Activated CD4-positive, alpha-beta T cell treated with anti-CD3 and anti-CD28 coated beads, Interleukin-2, amount 50 U/mL, for 1 hour (primary cell): ENCODE measurements at places on chromosomes 5 and 9.

- DNase-seq: no peak
Measured at GRCh38 chr5:179439181-179439985, 94.1 kb upstream of the ADAMTS2 start.

- no peak for DNase-seq
Measured at GRCh38 chr9:124359426-124359825, 55.8 kb downstream of the PSMB7 start.

GRCh38 chr5:355379-355935 is 33.9 kb downstream of the AHRR start:
- DNase-seq: no peak

DNA sequence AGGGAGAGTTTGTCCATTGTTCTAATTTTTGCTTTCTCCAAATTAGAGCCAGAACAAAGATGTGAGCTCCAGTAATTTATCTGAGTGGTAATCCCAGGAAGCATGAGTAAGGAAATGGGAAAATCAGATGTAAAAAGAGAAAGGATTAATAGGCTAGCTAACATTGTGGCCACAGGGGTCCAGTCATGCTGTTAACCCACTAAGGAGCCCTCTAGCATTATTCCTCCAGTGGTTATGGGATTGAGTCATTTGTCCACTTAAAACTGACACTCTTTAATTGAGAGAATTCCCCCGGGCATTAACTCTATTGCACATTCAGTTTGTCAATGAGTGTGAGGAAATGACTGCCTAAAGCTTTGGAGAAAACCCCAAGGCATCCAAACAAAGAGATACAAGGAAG is 700.3 kb upstream of the TYRP1 start:
- DNase-seq: no peak

GRCh38 chr5:73450672-73451223 is 2.2 kb upstream of the FOXD1 start:
- DNase-seq: no peak

DNA sequence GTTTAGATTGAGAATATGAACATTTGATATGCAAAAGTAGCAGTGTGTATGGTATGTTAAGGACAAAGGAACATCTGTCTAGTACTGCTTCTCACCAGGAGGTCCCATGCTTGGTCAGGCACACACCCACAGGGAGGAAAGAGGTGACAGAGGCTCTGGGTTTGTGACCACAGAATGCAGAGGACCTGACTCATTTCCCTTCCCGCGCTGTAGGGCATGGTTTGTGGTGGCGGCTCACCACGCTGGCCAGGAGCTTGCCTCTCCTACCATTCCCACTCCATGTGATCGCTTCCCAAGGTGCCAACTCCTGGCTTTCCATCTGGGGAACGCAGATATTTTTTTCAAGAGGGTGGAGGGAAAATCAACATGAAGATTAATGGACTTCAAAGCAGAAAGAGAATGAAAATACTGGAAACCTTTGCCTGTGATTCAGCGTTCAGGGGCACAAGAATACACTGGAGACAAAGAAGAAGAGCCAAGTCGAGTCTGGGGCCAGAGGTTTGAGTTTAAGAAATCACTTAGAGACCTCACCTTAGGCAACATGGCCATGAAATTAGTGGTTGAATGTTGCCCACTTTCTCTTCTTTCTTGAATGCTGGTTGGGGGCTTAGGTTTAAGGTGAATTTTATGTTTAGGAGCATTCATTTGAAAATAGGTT is 477.8 kb downstream of the CCDC171 start:
- DNase-seq: no peak

DNA sequence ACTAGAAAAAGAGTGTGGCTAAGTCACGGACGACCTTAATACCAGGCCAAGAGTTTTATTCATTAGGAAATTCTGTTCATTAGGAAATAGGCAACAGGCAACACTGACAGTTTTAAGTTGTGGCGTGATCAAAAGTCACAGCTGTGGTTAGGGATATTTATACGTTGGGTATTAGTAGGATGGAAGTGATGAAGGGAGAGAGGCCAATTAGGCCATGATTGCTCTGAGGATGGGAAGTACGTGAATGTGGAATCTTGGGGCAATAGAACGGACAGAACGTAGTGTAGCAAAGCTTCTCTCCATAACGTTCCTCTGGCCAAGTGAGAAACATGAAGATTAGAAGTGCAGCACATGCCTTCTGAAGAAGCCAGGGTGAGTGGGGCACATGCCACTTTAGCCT is 290.1 kb upstream of the ZNF608 start:
- no peak for DNase-seq

DNA sequence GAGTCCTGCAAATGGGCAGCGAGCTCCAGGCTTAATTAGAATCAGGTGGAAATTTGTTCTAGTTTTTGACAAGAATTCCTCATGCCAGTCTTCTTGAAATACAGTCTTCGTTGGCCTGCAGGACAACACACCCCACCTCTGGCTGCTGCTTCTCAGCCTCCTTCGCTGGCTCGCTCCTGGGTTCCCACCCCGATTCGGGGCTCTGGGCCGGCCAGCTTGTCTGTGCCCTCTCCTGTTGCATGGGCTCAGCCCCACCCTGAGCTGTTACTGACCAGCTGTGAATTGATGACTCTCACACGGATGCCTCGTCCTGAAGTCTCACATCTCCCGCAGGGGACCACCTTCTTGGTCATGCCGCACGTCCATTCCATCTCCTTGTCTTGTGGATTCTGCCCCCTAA is 21.0 kb downstream of the PSD2 start:
- no peak for DNase-seq

GRCh38 chr9:69357821-69358220 is 32.8 kb downstream of the ENTREP1 start:
- DNase-seq: no peak

DNA sequence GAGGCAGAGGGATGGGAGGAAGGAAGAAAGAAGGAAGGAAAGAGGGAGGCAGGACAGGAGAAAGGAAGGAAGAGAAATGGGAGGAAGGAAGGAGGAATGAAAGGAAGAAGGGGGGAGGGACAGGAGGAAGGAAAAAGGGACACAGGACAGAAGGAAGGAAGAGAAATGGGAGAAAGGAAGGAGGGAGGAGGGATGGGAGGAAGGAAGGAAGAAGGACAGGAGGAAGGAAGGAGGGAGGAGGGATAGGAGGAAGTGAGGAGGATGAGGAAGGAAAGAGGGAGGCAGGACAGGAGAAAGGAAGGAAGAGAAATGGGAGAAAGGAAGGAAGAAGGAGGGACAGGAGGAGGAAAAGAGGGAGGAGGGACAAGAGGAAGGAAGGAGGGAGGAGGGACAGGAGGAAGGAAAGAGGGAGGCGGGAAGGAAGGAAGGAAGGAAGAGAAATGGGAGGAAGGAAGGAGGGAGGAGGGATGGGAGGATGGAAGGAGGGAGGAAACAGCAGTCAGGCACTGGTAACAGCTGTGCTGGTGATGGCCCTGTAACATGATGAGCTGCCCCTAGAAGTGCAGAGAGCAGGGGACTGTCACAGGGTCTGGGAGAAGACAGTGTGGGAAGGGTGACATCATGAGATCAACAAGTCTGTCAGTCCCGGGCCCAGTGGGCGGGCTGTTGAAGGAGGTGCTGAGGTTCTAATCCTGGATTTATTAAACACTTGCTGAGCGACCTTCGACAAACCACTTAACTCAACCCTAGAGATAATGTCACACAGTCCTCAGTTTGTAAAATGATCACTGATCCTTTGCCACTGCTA is 10.7 kb upstream of the IRX1 start:
- no peak for DNase-seq

DNA sequence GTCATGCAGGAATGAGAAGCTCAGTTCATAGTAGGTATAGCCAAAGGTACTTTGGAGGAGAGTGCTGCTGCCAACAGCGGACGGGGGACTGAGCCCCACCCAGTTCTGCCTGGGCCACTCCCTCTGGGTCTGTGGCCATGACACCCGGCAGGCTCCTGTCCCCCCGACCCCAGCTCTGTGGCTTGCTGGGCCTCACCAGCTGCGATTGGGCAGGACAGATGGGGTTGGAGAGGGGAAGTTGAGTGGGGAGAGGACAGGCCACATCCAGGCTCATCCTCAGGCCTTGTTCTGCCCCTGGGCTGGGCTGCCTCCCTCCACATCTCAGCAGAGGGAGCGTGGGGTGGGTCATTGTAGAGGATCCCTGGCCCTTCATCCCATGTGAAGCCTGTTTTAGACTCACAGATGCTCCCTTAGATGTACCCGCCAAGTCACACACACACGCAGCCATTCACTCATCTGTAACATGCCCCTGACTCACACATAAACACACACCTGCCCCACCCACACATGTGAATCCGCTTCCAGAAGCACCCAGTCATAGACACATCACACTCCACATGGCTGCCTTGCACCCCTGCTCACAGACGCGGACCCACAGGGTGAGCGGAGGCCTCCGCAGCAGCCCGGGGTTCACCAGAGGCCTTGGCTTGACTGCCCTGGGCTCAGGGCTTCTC is 48.8 kb downstream of the NTNG2 start:
- DNase-seq: no peak

- no peak for DNase-seq
Measured at GRCh38 chr5:63053019-63053638, 474.5 kb downstream of the LRRC70 start.

DNA sequence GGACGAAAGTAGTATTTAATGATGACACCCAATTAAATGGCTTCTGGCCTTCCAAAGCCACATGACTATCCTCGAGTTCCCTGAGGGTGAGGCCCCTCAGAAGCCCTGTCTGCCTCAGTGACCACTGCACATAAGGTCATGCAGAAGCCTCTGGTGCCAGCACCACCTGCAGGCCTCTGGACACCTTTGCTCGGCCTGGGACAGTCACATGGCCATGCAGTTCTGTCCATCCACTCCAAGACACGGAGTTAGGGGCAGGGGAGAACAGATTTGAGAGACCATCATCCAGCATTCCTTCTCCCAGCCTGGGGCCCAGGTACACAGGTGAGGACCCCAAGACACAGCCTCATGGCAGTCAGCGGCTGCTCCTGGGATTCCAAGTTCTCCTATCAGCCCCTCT is 145.0 kb downstream of the ROR2 start:
- DNase-seq: no peak

DNA sequence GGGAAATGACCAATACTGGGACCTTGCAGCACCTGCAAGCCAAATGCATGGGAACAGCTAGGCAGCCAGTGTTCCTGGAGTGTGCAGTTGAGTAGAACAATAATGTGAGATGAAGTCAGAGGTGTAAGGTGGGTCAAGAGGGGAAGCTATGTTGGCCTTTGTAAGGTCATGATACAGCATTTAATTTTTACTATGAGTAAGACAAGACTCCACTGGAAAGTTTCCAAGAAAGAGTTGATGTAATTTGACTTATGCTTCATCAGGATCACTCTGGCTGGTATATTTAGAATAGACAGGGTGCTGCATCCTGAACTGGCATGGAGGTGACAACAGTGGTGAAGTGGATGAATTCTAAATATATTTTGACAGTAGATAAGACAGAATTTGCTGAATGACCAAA is 744.8 kb downstream of the KCTD16 start:
- no peak for DNase-seq

DNA sequence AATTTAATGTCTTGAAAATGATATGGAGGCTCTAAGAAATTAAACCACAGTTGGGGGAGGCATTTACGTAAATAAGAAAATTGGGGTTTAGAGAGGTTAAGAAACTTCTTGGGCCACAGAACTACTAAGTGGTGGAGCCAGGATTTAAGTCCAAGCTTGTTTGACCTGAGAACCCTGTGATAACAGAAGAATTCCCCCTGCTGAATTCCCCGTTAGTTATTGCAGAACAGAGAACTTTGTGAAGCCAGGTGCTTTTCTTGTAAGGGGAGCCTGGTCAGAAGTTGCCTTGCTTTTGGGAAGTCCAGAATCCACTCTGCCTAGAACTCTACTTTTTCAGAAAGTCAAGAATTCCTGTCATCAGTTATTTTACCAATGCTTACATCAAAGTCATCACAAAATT is 309.3 kb upstream of the SEMA6A start:
- no peak for DNase-seq

GRCh38 chr9:134413890-134414623 is 87.8 kb downstream of the RXRA start:
- no peak for DNase-seq

DNA sequence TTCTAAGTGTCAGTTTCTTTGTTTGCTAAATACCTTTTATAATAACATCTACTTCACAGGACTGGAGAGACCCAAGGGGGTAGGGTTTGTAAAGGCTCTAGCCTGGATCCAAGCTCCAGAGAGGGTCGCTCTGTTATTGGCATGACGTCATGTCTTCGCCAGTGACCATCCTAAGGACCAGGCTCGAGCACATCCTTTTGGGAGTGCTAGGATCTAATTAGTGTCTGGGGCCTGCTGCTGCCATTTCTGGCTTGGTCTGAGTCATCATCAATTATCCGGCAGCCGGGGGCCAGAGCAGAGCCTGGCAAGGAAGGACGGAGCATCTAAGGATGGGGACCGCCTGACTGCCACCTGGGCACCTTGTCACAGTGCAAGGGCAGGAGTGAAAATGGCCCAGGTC is 153.0 kb downstream of the NSG2 start:
- DNase-seq: no peak

- DNase-seq: no peak
Measured at GRCh38 chr5:57705769-57706168, 223.2 kb upstream of the ACTBL2 start.

DNA sequence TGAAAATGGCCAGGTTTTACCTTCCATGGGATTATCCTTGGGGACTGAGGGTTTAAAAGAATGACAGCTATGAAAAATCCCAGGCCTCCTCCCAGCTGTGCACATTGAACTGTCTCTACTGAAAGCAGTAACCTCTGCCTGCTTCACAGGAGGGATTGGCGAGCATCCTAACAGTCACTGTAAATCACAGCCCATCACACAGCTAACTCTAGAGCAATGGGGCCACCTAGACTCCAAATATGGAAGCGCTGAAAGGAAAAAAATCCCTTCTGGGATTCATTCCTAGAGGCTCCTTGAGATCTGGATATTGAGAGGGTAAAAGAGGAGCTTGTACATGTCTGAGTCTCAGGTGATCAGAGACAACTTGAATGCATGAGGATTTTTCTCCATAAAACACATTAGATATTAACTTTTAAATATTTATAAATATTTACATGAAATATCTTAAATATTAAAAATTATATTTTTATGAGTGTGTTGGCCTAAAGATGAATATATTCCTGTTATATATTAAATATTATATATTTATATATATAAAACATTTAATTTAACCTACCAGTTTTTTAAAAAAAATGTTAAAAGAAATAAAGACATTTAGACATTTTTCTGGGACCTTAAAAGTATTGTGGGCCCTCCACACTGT is 133.8 kb upstream of the SLC24A2 start:
- DNase-seq: no peak

DNA sequence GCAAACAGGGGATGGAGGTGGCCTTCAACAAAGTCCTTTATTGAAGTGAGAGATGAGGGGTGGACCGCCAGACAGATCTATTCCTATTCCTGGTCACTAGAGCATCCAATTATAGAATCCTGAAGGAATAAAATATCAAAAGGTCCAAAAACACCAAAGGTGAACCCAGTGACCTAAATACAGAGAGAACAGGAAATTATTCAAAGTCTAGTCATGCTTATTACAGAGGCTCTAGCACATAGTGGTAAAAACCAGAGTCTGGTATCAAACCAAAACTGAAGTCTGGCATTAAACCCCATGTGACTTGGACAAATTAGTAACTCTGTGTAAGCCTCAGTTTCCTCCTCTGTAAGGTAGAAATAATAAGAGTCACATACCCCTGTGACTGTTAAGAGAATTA is 100.5 kb upstream of the SNX2 start:
- no peak for DNase-seq
